Effector memory CD8-positive, alpha-beta T cell (primary cell): ENCODE measurements at places on chromosomes 3 and 15.

- DNase-seq, result no peak
- H3K27ac ChIP-seq, result no peak overlapping the region
- H3K27me3 ChIP-seq, result peaks cover 5% of the 10 kb centered on the region
- H3K4me1 ChIP-seq, result no peaks in the 10 kb centered on the region
- no peaks in the 10 kb centered on the region for H3K36me3 ChIP-seq
Observed at GRCh38 chr3:129205109-129205832, 21.6 kb upstream of the CNBP start.

- H3K27ac ChIP-seq, result no peak overlapping the region
- H3K27me3 ChIP-seq, result peaks cover 39% of the 10 kb centered on the region
- H3K4me1 ChIP-seq, result peaks cover 6% of the 10 kb centered on the region
- H3K4me3 ChIP-seq, result no peak overlapping the region
- peaks cover 3% of the 10 kb centered on the region for H3K36me3 ChIP-seq
Observed at GRCh38 chr3:13143381-13144004, 70.3 kb upstream of the IQSEC1 start.

GRCh38 chr15:90402223-90402622 lies 14.2 kb downstream of the IQGAP1 start:
- no peak for DNase-seq
- peak overlapping the region; percentile 100 for H3K27ac ChIP-seq
- no peaks in the 10 kb centered on the region for H3K27me3 ChIP-seq
- H3K36me3 ChIP-seq, result peaks cover 21% of the 10 kb centered on the region
- peak overlapping the region; percentile 83 for H3K4me3 ChIP-seq
- H3K4me1 ChIP-seq, result peaks cover 66% of the 10 kb centered on the region

DNA sequence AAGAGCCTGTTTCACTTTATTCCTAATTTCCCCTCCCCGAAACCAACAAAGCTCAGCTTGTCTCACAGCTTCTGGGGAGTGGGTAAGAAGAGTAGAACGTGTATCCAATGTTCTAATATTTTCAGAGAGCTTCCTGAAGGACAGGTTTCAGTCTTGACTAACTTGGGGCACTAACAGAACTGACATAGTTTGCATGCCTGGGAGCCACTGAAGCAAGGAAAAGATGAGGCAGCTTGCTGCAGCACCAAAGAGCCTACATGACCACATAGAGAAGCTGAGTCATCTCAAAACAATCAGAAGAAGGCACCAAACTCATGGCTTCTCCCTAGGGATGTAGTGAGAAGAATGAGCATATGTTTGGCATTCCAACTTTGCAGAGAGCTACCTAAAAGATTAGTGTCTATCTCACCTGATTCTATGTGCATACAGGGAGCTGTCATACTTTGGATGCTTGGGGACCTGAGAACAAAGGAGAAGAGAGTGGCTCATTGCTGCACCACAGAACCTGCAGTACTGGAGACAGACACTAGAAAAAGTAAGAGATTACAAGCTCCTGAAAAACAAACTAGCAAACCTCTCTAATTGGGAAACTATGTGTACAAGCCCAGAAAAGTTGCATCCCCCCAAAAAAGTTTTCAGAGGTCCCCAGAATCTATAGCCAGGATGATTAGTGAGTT lies 86.9 kb downstream of the DCLK3 start:
- H3K27ac ChIP-seq, result no peak overlapping the region
- DNase-seq, result no peak
- H3K27me3 ChIP-seq, result peaks cover 22% of the 10 kb centered on the region

DNA sequence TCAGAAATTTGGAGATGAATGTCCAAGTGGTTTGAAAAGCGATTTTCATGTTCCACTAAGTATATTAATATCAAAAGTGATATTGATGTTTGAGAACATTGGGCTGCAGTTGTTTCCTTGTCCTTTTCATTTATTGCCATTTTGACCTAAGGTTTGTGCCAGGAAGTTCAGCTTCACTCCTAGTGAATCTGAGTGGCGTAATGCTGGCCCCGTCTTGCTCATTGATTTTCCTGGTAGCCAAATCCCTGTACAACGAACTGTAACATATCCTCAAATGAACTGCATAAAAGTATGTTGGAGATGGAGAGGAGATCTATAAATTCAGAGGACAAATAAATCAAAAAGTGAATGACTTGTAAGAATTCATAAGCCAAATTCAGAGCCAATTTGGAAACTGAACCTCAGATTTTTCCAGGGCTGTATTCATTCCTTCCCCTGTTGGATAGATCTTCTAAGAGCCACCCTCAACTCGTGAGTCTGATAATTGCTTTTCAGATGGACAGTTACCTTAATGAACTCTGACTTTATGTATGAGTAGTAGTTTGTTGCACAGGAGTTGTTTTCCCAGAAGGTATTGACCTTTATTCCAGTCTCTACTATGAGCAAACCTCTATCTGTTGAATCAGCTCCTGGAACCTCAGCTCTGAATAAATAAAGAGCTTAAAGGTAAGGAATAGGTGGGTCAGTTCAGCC lies 72.8 kb downstream of the ITPR1 start:
- no peak overlapping the region for H3K4me3 ChIP-seq
- H3K4me1 ChIP-seq, result peaks cover 22% of the 10 kb centered on the region
- DNase-seq, result no peak
- H3K27me3 ChIP-seq, result no peaks in the 10 kb centered on the region

DNA sequence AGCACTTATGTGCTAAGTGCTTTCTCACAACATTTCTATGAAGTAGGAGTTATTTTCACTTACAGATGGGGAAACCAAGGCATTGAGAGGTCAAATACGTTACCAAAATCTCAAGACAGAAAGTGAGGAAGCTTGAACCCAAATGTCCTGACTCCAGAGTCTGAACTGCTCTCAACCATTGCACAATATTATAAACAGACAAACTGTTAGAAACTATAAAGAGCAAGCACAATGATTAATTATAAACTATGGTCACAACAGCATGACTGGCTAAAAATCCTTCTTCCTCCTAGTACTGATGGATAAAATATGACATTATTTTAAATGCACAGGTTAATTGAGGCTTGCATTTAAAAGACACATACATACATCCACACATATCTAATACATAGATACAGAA lies 77.9 kb upstream of the ASB14 start:
- H3K27ac ChIP-seq, result no peak overlapping the region
- no peaks in the 10 kb centered on the region for H3K36me3 ChIP-seq
- no peak for DNase-seq
- no peaks in the 10 kb centered on the region for H3K4me1 ChIP-seq

- peaks cover 7% of the 10 kb centered on the region for H3K36me3 ChIP-seq
- DNase-seq, result no peak
- H3K27ac ChIP-seq, result peak overlapping the region; percentile 58
- peaks cover 38% of the 10 kb centered on the region for H3K4me1 ChIP-seq
- no peaks in the 10 kb centered on the region for H3K27me3 ChIP-seq
Observed at GRCh38 chr15:77430213-77430612, 9.5 kb downstream of the HMG20A start.

DNA sequence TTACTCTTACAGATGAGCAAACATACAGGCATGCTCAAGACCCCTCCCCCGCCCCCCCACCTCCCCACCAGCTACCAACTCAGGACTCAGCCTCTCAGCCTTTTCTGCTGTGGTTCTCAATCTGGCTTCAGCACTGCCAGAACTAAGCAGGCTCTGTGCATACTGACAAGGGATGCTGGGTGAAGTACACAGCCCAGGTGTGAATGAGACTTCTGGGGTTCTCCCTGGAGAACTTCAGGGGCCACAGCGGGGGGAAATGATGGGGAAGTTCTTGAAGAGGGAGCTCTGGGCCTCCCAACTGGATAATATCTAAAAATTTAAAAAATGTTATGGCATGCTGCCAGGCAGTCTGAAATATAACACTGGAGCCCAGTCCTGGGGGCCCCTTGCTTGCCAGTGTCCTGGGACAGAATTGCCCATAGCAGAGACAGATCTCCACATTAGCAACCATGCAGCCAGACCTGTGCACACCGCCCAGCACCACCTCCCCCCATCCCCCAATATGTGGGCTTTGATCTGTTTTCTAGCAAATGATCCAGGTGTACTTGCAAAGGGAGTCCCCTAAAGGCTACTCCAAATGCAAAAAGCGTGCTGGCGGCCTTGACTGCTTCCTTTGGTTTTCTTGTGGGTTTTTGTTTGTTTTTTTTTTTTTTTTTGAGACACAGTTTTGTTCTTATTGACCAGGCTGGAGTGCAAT lies 41.4 kb downstream of the PGPEP1L start:
- no peaks in the 10 kb centered on the region for H3K4me1 ChIP-seq
- H3K27me3 ChIP-seq, result peaks cover 26% of the 10 kb centered on the region
- H3K4me3 ChIP-seq, result no peak overlapping the region
- DNase-seq, result no peak
- H3K27ac ChIP-seq, result no peak overlapping the region
- peaks cover 3% of the 10 kb centered on the region for H3K36me3 ChIP-seq

- no peak for DNase-seq
- peaks cover 50% of the 10 kb centered on the region for H3K4me1 ChIP-seq
- H3K27ac ChIP-seq, result peak overlapping the region; percentile 100
- peaks cover 59% of the 10 kb centered on the region for H3K36me3 ChIP-seq
Observed at GRCh38 chr15:44710236-44711095, 657 bp downstream of the PATL2 start.

GRCh38 chr3:188584958-188585689 lies 431.2 kb downstream of the LPP start:
- H3K36me3 ChIP-seq, result no peaks in the 10 kb centered on the region
- no peaks in the 10 kb centered on the region for H3K27me3 ChIP-seq
- H3K4me1 ChIP-seq, result peaks cover 10% of the 10 kb centered on the region
- no peak for DNase-seq
- peak overlapping the region; percentile 11 for H3K27ac ChIP-seq

- H3K4me3 ChIP-seq, result no peak overlapping the region
- H3K4me1 ChIP-seq, result peaks cover 12% of the 10 kb centered on the region
- no peak overlapping the region for H3K27ac ChIP-seq
- DNase-seq, result no peak
- peaks cover 21% of the 10 kb centered on the region for H3K36me3 ChIP-seq
- H3K27me3 ChIP-seq, result no peaks in the 10 kb centered on the region
Observed at GRCh38 chr3:33023176-33024136, 72.0 kb downstream of the CCR4 start.
